ENCODE measurements at places on chromosomes 1 and 21. TPM values are rescaled to one million over a fixed set of nuclear protein-coding genes. Genes with fewer than 3 reads are reported as not detected.

The GPR25 gene
- total RNA-seq: not detected

The AMY1C gene
- not detected for total RNA-seq

The FLG2 gene
- total RNA-seq: not detected

The SPTA1 gene
- total RNA-seq: not detected

The TNFAIP8L2 gene
- total RNA-seq: 1.5 TPM

The SMCP gene
- not detected for total RNA-seq

The FAM110D gene
- 4.0 TPM for total RNA-seq

The MYCL gene
- 1.2 TPM for total RNA-seq

The DRAXIN gene
- total RNA-seq: 0.05 TPM

The B3GALT2 gene
- total RNA-seq: 78.4 TPM

The PRAMEF27 gene
- not detected for total RNA-seq

The C1QB gene
- total RNA-seq: 130 TPM

The NR5A2 gene
- 1.7 TPM for total RNA-seq

The UBE2U gene
- 1.2 TPM for total RNA-seq

The KIAA0040 gene
- 15.4 TPM for total RNA-seq

The RGS4 gene
- 0.78 TPM for total RNA-seq

The AMY1B gene
- total RNA-seq: not detected

The L1TD1 gene
- total RNA-seq: not detected

The CFAP57 gene
- not detected for total RNA-seq

The NMNAT2 gene
- total RNA-seq: 2.1 TPM
